Umbilical cord (tissue), 2 donors: ENCODE measurements at places on chromosomes 16 and 17. TPM values are rescaled to one million over a fixed set of nuclear protein-coding genes. Genes with fewer than 3 reads are reported as not detected.

GRCh38 chr17:43416998-43417890 is 18.5 kb downstream of the ARL4D start:
- peak; percentile 97 for DNase-seq

GRCh38 chr16:19528666-19529065 is 4.9 kb downstream of the CCP110 start:
- no peak for DNase-seq

DNA sequence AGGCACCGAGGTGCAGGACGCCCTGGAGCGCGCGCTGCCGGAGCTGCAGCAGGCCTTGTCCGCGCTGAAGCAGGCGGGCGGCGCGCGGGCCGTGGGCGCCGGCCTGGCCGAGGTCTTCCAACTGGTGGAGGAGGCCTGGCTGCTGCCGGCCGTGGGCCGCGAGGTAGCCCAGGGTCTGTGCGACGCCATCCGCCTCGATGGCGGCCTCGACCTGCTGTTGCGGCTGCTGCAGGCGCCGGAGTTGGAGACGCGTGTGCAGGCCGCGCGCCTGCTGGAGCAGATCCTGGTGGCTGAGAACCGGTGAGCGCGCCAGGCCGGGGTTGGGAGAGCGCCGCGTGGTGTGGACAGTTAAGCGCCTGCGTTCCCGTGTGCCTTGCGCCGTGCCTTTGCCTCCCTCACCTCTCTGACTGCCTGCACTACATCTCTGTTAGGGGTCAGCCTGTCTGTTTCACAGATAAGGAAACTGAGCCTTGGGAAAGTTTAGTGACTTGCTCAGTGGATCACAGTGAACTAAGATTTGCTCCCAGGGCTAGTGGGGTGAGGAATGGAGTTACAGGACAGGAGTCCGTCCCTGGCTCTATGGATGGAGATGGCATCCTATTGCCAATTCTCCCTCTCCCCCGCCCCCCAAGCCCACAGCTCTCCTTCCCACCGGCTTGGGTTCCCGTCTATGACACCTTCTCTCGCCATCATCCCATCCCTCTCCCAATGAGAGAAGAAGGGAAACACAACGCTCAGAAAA is 880 bp downstream of the SARM1 start:
- DNase-seq: peak; percentile 32

DNA sequence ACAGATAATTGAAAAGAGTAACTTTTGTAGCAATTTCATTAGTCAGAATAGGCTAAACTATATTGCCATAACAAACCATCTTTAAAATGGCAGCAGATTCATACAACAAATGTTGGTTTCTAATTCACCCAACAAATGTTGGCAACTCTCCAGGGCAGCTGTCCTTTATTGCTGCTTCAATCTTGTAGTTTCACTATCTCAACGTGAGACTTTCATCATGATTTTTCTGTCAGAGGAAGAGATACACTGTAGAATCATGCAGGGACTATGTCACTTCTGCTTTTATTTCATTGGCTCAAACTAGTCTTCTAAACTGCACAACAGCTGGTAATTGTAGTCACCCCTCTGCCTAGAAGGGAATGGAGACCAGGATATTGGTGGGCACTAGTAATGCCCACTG is 174.2 kb downstream of the TANC2 start:
- DNase-seq: peak; percentile 14

TSPAN10 gene
- 0.96 TPM for total RNA-seq

MYH13 gene
- total RNA-seq: not detected
